Renal pelvis (tissue), 12 donors: ENCODE measurements at places on chromosomes 3 and 15. TPM values are rescaled to one million over a fixed set of nuclear protein-coding genes. Genes with fewer than 3 reads are reported as not detected.

Gene HCN4
- polyA plus RNA-seq = 1.3 TPM

Gene GOLGA6L7
- 1.1 TPM for polyA plus RNA-seq

Gene IL20RB
- polyA plus RNA-seq = 0.68 TPM

Gene TRANK1
- 6.8 TPM for polyA plus RNA-seq

Gene ZNF35
- polyA plus RNA-seq = 12.1 TPM

Gene LXN
- polyA plus RNA-seq = 23.4 TPM

Gene GNAT1
- polyA plus RNA-seq = not detected

Gene MYZAP
- 6.8 TPM for polyA plus RNA-seq

Gene HMG20A
- polyA plus RNA-seq = 55.2 TPM

Gene ISL2
- not detected for polyA plus RNA-seq

Gene GPR149
- not detected for polyA plus RNA-seq

Gene TEX55
- not detected for polyA plus RNA-seq

Gene GOLGA8M
- polyA plus RNA-seq = 3.9 TPM

Gene GLCE
- polyA plus RNA-seq = 42.4 TPM

DNA sequence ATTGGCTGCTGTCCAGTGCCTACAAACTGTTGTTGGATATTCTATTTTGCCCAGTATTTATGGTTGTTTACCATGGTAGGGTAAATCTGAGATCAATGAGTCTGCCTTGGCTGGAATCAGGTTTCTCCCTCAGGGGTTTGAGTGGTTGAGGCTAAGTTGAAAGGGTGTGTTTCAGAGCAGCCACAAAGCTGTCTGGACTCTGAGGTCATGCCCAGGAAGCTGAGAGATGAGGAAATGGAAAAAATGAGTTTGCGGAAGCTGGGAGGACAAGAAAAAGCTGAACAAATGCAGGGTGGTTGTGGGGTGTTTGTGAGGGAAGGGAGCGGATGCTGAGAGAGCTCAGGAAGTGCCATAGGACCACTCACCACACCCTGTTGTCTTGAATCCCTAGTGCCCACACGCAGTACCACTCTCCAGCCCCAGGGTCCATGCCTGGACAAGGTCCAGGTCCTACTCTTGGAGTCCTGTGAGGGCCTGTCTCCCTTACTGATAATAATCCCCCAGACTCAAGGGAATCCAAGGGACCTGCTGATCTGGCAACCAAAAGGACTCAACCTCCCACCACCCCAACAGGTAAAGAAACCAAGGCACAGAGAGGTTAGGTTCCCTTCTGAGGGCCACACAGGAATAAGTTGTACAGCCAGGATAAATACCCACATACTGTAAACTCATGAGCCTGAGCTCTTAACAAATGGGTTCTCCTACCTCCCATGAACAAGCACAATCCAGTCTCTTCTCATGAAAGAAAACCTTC lies 81.6 kb downstream of the PPCDC start:
- peak; percentile 55 for DNase-seq

DNA sequence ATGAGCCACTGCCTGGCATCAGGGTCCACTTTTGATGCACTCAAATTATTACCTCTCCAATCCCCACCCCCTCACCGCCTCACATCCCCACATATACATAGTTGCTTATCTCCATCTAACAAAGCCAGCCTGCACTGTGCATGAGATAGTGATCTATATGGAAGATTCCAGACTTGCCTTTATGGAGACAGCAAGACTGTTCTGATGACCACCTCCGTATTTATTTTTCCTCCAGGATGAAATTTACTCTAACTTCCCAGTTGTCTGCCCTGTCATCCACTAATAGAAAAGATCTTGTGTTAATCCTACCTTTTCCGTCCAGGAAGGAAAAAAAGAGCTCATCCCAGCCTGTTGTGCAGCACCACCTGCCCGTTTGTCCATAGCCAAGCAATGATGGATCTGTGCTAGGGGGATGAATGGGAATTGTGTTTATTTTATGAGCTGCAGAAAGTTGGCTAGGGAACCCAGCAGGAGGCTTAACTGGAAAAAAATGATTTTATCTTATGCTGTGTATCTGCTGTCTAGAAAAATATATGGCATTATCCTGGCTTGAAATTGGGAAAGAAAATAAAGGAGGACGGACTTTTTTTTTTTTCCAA lies 114.5 kb downstream of the CD47 start:
- DNase-seq = no peak

- no peak for DNase-seq
These were observed 10.5 kb downstream of the BNIP2 start for GRCh38 chr15:59678620-59679019.

DNA sequence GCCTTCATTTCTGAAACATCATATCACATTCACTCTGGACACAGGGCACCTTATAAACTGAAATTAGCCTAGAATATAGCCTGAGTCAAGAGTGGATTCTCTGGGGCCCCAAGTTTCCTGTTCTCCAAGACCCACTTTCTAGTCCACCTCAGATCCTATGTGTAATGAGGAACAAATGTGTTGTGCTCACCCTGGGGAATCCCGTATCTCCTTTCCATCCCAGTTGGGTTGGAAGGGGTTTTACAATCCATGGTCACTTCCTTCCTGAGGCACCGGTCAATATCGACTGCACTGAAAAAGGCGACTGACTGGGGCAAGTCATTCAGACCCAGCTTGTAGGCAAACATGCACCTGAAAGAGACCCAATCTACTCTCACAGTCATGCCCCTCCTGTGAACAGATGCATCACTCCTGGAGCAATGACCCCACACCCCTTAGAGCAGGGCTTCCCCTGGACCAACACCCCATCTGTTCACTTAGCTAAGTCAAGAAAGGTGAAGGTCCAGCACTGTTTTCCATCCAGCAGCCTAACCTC lies 17.4 kb downstream of the POLG start:
- DNase-seq = no peak

DNA sequence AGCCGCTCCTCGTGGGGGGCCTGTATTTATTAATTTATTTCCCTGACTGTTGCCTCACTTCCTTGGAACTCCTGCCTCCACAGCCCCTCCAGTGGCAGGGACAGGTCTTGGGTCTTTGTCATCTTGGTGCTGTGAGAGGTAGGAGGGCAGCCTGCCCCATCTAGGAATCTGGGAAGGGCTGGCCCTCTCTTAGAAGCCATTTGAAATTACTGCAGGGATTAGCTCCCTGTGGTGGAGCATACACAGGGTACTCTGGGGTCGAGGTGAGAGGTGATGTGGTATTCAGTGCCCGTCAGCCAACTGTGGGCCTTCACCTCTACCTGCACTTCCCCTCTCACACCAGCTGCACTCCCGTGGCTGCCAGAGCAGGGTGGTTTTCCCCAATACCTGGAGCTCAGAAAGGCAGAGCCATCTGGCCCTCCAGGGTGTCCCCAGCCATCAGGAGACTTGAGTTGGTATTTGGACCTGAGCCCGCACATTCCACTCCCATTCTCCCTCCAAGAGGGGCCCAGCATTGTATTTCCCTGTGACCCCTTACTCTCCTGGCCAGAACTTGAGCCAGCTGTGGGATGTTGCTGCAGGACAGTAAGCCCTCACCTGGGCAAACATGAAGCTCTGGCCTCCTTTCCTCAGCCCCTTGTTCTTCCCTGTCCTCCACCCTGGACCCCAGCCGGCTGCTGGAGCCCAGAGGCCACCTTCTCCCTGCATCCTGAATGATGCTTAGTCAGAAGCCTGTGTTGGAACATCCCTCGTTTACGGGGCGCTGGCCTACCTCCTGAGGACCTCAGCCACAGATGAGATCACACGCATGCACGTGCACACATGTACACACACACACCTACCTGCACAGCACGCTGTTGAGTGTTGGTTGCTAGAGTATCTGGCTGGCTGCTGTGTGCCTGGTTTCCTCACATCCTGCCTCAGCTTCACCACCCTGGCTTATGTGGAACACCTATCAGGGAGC lies 2.0 kb upstream of the JMJD7 start:
- DNase-seq = no peak

DNA sequence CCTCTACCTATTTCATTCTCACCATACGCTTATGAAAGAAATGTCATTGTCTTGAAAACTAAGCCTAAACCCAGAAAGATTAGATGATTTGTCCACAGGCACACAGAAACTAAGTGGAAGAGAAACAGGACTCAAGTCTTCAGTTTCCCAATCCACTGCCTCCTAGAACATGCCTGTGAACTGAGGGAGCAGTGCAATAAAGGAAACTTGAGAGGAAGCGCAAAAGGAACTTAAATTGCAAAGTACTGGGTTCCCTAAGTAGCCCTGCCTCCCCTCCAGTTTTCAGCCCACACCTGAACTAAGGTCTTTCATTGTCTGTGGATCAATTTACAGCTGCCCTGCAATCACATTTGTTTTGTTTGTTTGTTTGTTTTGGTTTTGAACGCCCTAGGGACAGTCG lies 56.7 kb upstream of the TSEN2 start:
- no peak for DNase-seq

DNA sequence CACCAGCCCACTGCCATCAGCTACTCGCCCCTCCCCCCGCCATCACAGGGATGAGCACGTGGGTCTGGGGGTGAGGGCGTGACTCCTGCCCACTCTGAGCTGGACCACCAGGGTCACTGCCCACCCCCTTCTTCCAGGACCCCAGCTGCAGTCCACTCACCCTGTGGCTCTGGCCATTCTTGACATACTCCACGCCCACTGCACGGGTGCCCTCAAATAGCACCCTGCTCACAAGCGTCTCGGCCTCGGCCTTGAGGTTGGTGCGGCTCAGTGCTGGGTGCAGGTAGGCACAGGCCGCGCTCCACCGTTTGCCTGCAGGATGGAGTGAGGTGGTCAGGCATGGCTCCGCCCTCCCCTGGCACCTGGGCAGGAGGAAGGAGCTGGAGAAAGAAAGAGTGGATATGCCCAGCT lies 23.9 kb downstream of the CHDH start:
- no peak for DNase-seq

- no peak for DNase-seq
These were observed at the start of gene CHRD for GRCh38 chr3:184379358-184380184. Gene CHRD, plus strand, starts transcription at chr3:184380054. Its CDS starts 265 bp downstream, at chr3:184380319.

- DNase-seq = peak; percentile 15
These were observed 210.8 kb upstream of the ROPN1 start for GRCh38 chr3:124202754-124203153.

- DNase-seq = no peak
These were observed 72.0 kb downstream of the CCR4 start for GRCh38 chr3:33023176-33024136.

DNA sequence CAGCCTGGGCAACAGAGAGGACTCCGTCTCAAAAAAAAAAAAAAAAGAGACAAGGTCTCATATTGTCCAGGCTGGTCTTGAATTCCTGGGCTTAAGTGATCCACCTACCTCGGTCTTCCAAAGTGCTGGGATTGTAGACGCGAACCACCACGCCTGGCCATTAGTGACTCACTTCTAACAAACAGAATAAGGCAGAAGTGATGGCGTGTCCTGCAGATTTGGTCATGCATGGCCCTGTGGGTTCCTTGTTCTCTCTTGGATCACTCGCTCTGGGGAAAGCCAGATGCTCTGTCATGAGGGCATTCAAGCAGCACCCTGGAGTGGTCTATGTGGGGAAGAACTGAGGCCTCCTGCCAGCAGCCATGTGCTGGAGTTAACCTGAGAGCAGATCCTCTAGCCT lies 27.4 kb upstream of the TJP1 start:
- DNase-seq = no peak

GRCh38 chr3:24614359-24614758 lies 119.7 kb upstream of the THRB start:
- no peak for DNase-seq

GRCh38 chr3:38479431-38480092 lies 16.6 kb upstream of the EXOG start:
- peak; percentile 58 for DNase-seq

DNA sequence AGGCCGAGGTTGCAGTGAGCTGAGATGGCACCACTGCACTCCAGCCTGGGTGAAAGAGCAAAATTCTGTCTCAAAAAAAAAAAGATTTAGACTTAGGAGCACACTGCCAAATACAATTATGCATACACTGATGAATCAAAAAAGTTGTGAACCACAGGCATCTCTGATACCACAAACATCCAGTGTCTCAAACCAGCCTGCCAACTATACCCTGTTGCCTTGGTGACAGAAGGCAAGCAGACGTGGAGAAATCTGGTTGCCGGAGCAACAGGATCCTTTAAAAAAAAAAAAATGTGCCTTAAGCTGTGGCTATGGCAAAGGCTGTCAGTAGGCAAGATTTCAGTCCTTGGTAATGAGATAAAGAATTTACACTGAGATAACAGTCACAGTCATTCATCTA lies 202.3 kb downstream of the NEK10 start:
- no peak for DNase-seq

- DNase-seq = no peak
These were observed 38.1 kb upstream of the NMNAT3 start for GRCh38 chr3:139715743-139716360.

DNA sequence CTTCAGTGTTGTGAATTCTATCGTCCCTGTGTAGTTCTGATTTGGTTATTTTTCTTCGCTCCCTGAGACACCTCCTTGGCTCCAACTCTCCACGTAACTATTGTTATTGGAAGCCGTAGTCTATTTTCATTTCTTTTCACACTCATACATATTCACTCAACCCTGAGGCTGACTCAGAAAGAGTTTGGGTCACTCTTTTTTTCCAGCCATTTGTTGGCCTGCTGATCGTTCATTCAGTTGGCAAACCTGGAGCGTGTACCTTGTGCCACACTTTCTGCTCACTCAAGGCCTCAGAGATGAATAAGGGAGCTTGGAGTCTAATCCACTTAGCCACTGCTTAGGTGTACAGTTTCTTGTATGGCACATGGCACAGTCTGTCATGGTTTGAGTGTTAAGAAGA lies 22.4 kb downstream of the GYG1 start:
- no peak for DNase-seq

- DNase-seq = no peak
These were observed 171.7 kb downstream of the TLE3 start for GRCh38 chr15:69926006-69926405.

DNA sequence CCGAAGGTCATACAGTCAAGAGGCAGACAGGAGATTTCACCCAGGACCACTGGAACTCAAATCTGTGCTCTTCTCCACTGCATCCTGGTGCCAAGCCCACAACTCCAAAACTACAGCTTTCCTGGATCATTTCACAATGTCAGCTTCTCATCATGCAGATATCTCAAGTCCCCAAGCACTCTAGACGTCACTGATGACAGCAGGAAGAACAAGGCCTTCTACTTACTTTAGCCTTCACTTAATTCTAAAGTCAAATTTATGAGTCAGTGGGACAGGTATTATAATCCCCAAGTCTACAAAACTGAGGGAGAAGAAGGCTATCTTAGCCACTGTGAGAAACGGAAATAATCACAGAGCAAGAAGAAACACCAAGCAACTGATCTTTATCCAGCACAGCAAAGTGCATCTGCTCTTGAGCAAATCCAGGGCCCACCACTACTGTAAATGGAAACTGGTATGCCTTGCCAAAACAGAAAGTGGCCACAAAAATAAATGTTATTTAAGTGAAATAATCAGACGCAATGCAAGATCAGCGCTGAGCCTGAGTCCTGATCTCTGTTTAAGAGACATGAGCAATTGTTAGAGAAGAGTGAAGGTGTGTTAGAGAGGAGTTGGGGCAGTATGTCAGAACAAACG lies 928 bp downstream of the RAD18 start:
- no peak for DNase-seq

DNA sequence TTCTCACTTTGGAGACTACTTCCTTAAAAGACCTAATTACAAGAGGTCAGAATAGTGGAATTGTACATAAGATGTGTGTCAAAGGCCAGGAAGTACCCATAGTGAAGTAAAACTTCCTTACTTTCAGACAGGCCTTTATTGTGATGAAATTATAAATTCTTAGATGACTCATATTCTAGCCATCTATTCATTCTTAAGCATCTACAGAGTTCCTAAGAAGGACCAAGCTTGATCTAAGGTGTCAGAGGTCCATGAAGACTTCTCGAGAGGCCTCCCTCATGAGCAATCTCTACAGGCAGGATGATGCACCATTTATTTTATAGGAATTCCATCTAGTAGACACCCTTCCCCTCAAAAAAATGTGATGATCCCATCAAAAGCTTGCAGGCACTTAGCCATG lies 493.3 kb downstream of the MAGI1 start:
- no peak for DNase-seq
